ENCODE measurements at places on chromosomes 7 and 10.

DNA sequence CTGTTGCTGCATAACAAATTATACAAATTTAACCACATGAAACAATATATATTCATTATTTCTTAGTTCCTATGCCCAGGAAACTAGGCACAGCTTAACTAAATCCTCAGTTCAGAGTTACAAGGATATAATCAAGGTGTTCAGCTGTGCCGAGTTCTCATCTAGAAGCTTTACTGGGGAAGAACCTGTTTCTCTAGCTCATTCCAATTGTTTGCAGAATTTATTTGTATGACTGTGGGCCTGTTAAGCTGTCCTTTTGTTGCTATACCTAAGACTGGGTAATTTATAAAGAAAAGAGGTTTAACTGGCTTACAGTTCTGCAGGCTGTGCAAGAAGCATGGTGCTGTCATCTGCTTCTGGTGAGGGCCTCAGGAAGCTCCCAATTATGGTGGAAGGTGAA, 21.8 kb upstream of the MDFIC start:
- DNase-seq: no peak

DNA sequence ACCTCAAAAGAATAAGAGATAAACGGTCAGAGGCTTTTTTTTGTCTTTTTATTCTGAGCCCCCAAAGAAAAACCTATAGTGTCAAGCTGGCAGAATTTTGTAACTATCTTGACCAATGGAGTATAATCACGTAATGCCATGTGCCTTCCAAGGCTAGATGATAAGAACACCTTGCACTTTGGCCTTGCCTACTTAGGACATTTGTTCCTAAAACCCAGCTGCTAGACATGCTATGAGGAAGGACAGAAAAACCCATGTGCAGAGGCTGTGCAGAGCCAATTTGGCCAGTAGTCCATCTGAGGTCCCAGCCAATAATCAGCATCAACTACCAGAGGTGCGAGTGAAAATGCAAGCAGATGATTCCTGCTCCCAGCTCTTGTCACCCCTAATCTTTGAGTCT, 69.9 kb downstream of the EPDR1 start:
- no peak for DNase-seq

- DNase-seq: no peak
These were observed 3.0 kb upstream of the AOC1 start for GRCh38 chr7:150849204-150849775.

- DNase-seq: no peak
These were observed 244.7 kb downstream of the ADARB2 start for GRCh38 chr10:1492641-1493040.

- no peak for DNase-seq
These were observed 51.8 kb upstream of the STEAP4 start for GRCh38 chr7:88358526-88358838.

- no peak for DNase-seq
These were observed 74.8 kb downstream of the ZEB1 start for GRCh38 chr10:31393844-31394243.

- DNase-seq: peak; percentile 75
These were observed 604.9 kb downstream of the LRMDA start for GRCh38 chr10:76036111-76036940.

- no peak for DNase-seq
These were observed 71.8 kb downstream of the CDH23 start for GRCh38 chr10:71468363-71469094.

DNA sequence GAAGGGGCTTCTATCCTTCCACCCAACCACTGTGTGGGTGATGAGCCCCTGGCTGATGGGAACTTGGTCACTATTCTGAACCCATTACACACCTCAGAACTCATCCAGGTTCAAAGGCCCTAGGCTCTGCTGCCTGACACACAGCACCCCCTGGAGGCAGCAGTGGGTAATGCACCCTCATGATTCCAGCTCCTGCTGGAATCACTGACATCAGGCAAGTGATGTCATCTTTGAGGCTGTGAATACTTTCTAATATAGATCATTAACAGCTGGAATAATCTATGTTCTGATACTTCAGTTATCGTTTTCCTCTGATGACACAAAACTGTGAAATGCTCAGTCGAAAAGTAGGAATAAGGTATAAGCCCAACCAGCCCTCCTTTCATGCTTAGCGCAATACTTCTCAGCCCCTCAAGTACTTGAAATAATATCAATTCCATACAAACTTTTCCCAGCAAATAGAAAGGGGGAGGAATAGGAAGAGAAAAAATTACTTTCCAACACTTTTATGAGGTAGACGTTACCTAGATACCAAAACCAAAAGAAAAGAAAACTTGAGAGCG, 7.5 kb upstream of the RBP3 start:
- DNase-seq: peak; percentile 91

- peak; percentile 9 for DNase-seq
These were observed 147.7 kb downstream of the JAZF1 start for GRCh38 chr7:28032738-28033380.

- peak; percentile 91 for DNase-seq
These were observed 765 bp downstream of the PFKFB3 start for GRCh38 chr10:6203331-6204062.

DNA sequence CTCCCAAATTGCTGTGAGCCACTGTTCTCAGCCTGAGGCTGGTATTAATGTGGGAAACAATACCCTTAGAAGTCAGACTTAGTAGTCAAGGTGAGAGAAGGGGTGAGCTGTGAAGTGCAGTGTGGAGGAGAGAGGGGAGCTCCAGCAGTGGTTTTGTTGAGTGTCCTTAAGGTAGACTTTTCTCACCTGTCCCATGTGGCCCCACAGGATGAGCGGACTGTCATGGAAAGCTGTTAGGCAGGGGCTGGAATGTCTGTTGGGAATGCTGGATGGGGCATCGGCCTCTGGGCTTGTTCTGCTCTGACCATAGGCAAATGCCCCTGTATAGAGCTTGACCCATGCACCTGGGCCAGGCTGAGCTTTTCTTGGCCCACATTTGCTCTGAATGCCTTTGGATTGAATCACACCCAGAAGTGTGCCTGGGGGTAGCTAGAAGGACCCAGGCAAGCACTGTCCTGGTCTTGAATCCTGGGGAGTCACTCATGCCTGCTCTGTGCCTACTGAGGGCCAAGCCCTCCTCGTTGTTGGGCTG, 36.3 kb upstream of the SH2D4B start:
- no peak for DNase-seq

DNA sequence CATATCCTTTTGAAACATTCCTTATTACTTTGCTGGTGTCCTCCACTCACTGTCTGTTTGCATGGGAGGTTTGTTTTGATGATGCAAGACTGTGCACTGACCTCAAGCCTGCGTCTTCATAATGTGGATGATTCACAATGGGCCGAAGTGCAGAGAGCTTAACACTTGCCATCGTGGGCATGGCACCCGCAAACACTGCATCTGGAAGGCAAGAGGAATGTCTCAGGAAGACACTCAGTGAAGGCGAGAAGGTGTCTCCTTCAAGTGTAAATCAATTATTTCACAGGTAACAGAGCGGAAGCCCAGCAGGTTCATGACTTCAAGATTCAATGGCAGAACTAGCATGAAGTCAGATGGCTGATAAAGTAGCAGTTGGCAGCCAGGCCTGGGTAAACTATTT, 98.1 kb downstream of the DPY19L1 start:
- no peak for DNase-seq
